ENCODE measurements at places on chromosomes 5 and 9. TPM values are rescaled to one million over a fixed set of nuclear protein-coding genes. Genes with fewer than 3 reads are reported as not detected.

Gene DDX4
- total RNA-seq, result not detected

Gene MEGF10
- not detected for total RNA-seq

Gene ARID3C
- not detected for total RNA-seq

Gene BSPRY
- total RNA-seq, result not detected

DNA sequence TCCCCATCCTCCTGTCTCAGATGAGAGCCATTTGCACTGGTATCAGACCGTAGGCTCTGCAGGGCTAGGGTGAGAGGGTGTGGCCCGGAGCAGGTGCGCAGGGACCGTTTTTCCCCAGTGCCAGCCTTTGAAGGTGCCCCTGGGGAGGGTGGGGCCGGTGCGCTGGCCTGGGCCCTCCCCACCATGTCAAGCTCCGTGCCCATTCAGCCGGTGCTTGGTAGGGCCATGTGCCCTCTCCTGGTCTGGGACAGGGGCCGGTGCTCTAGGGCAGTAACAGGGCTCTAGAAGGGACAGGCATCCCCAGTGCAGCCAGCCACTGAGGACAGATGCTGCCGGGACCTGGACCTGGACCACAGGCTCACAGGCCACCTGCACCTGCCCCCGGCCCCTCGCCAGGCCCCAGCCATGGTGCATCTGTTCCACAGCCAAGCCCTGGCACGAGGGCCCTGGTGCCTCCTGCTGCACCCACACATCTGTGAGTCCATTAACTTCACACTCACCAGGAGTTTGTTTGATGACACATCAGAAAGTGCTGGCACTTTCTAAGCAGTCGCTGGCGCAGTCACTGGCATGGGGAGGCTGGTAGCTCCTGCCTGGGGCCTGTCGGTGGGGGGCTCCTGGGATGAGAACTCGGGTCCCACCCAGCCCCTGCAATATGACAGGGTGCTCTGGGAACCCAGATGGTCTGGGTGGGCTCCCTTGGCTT, 5.0 kb upstream of the QRFP start:
- DNase-seq, result no peak

GRCh38 chr9:133113949-133114885, 6.8 kb downstream of the RALGDS start:
- DNase-seq, result peak; percentile 52

GRCh38 chr5:172771439-172772111, 580 bp upstream of the DUSP1 start:
- no peak for DNase-seq

- DNase-seq, result peak; percentile 60
These were observed 17.7 kb downstream of the CAVIN4 start for GRCh38 chr9:100595391-100596199.

DNA sequence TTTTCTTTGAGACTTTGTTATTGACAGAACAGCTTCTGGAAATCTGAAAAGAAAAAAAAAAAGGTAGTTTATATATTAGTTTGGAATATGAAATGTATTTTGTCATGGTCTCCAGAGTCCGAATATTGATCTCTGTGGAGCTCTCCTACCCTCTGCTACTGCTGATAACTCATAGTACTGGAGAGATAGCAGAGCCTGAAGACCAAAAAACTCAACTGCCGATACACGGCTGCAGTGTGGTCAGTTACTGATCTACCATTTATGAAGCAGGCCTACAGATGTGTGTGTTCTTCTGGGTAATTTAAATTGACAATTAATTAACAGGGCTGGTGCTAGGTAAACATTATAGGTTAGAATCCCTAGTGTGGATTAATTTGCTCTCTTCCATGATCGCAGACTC, 3.8 kb upstream of the FAM120A start:
- DNase-seq, result no peak

- DNase-seq, result no peak
These were observed 31.1 kb downstream of the FGD3 start for GRCh38 chr9:92978345-92978875.

GRCh38 chr9:120862452-120862851, 14.5 kb downstream of the PHF19 start:
- DNase-seq, result no peak

All from H4 (cell line).